Cortex of kidney (tissue), 1 donor: ENCODE measurements at places on chromosomes 5 and 9.

DNA sequence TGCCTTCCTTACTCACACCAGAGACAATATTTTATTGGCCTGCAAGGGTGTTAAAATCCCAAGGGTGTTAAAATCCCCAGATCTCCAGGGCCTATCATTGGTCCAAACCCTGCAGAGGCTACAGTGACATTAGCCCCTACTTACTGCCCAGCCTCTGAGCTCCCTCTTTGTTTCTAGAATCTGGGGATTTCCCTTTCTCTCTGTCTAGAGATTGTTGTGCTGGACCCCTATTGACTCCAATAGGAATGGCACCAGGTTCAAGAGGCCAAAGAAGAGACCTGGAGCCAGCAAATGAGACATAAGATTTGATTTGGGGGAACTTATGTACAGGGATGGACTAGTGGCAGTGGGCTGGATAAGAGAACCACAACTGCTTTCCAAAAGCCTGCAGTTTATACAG lies 53.3 kb upstream of the ZBED3 start:
- no peak for DNase-seq

DNA sequence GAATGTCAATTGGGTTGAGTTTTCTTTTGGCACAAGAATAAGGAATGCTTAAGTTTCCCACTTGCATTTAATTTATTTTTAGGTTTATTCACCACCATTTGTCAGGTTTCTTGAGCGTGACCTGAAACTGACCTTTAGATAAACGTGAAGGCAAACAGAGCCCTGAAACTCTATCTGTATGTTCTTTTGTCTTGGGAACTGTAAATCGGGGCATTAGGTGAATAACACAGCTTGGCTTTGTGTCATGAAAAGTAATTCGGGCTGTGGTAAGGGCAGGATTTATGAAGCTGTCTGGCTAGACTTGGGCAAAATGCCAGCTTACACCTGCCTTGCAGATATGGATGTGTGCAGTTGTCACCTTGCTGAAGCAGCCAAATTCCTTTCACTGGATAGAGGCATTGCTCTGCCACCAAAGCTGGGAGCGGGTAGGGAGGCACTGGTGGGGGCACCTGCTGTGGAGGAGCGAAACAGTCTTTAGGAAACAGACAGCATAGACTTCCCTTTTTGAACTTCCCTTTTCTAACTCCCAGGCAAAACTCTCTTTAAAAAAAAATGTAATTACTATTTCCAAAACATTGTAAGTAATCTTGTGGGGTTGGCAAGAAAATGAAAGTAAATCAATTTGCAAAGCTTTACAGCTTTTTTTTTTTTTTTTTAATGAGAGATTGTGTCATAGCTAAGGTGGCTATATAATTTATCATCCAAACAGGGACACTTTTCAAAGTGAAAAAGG lies 545.2 kb downstream of the CSNK1G3 start:
- DNase-seq: no peak

GRCh38 chr9:80509358-80509757 lies 937.6 kb downstream of the TLE4 start:
- no peak for DNase-seq

DNA sequence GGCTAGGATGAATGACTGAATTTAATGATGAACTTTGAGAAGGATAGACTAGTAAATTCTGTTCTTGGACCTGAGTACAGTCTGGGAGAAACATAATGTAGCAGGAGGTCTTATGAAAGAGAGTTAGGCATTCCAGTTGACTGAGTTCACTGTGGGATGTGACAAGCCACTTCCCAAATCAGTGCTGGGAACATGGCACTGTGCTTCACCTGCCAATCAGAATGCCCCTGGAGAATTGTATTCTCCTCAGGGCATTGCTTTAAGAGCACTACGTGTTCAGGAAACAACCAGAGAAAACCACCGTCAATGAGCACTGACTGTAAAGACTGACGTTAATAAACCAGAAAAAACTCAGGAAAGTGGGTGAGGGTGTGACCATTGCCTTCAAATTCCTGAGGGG lies 1.2 kb downstream of the CCDC107 start:
- DNase-seq: no peak

- DNase-seq: no peak
Observed at GRCh38 chr5:174612686-174613085, 111.7 kb upstream of the MSX2 start.

DNA sequence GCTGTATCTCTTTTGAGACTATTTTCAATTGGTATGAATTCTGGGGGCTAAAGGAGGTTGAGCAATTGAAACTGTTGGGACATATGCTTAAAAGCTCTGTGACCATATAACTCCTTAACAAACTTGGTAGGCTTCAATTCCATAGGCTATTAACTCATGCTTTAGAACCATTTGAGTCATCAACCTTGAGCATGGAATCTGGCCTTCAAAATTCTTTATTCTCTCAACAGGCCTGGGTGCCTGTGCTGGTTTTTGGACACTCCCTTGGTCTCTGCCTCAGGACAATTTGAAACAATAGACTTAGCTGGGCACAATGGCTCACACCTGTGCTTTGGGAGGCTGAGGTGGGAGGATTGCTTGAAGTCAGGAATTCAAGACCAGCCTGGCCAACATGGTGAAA lies 61.4 kb upstream of the EPB41L4A start:
- no peak for DNase-seq

- no peak for DNase-seq
Observed at GRCh38 chr9:78574354-78575045, 277.6 kb downstream of the PSAT1 start.

DNA sequence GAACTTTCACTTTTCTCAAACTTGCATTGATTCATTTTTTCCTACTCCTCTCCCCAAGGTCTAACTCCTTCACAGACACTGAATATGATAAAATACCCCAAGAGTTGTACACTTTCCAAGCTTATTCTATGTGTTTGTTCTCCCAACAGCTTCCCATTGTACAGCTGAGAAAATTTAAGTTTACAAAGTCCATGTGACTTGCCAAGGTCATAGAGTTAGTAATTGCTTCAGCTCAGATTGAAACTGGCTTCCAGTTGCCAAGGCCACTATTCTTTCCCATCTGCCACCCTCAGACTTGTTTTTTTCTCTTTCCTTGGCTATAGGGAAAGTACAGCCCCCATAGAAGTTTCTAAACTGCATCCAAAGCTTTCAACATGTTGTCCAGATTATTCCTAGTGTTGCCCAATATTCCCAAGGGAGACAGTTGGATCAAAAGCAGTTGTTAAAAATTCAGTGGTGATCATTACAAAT lies 34.8 kb downstream of the TNFSF8 start:
- no peak for DNase-seq

GRCh38 chr9:3361116-3361515 lies 164.7 kb downstream of the RFX3 start:
- no peak for DNase-seq

DNA sequence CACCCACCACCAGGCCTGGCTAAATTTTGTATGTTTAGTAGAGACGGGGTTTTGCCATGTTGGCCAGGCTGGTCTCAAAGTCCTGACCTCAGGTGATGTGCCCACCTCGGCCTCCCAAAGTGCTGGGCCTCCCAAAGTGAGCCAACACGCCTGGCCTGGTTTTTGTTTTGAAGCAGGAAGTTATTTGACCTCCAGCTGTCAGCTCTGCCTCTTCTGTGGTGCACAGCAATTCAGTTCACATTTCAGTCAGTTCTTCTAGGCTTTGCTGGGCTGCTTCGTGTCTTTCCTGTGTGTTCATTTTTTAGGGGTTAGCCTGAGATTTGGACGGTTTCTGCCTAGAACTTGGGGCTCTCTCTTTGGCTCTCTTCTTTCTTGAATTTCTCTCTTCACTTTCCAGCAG lies 8.9 kb downstream of the LCN1 start:
- DNase-seq: no peak

DNA sequence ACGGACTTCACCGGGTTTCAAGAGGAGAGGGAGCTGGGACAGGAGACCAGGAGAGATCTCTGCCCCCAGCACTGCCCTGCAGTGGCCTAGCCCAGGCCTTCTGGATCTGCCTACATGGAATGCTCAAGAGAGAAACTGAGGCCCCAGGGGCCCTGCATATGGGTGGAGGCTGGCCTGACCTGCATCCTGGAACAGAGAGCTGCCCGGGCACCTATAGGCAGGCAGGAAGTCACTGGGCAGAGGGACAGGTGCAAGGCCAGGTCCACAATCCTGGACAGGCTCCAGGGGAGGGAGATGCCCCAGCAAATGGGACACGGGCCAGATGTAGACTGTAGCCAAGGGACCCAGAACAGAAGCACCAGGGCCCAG lies 98.5 kb upstream of the RUFY1 start:
- DNase-seq: no peak

- no peak for DNase-seq
Observed at GRCh38 chr9:133974631-133975341, 17.3 kb downstream of the VAV2 start.

DNA sequence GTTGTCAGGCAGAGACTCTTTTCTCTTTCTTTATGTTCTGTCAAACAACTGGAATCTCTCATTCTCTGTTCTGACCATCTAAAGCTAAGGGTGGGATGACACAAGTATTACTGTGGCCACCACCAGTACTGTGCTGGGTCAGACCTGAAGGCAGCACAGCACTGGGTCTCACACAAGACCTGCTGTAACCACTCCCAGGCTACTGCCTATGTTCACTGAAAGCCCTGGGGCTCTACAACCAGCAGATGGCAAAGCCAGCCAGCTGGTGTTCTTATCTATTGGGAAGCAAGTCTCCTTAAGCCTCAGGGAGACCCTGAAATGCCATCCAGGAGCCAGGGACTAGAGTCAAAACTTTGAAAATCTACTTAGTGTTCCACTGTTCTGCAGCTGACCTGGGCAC lies 189.5 kb downstream of the SLCO4C1 start:
- DNase-seq: no peak

DNA sequence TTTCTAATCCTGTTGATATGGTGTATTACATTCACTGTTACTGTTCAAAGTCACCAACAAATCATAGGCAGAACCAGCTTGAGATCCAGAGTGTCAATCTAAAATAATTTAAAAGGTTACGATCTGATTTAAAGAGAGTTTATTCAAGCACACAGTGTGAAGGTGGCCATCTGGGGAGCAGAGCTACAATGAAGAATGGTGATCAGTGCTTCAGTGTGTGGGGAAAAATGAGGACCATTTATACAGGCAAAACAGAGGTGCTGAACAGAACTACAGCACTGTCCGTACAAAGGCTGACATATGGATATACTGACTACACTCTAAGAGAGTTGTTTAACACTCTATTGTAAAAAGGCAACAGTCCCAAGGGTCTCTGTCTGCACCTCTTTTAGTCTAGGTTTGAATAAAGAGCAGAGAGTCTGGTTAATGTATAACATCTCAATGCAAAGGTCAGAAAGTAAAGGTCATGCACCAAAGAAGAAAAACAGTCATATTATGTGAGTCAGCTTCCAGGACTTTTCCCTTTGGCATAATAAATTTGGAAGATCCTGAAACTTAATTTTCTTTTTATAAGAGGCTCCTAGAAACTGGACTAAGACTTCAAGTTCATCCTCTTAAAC lies 29.7 kb upstream of the TDRD7 start:
- DNase-seq: no peak

- DNase-seq: no peak
Observed at GRCh38 chr5:118862596-118862995, 125.8 kb downstream of the DTWD2 start.

GRCh38 chr9:99873531-99873930 lies 32.9 kb upstream of the STX17 start:
- no peak for DNase-seq

GRCh38 chr5:4197151-4197550 lies 601.5 kb downstream of the IRX1 start:
- DNase-seq: no peak

DNA sequence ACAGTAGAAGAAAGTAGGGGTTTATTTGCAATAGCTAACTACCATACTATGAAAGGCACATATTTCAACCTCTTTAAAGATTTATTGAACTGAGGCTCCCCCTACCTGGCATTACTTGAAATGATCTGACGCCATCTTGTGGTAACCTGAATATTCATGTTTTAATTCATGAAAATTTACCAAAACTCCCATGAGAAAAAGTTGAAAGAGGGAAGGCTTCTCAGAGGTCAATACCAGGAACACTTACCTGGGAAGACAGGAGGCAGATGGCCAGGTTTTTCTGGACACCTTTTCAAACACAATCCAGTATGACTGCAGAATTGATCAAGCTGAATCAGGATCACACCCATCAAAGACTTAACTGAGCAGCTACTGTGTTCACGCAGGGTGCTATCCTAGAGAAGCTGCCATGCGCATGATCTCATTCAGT lies 9.4 kb downstream of the PRELID2 start:
- no peak for DNase-seq

- no peak for DNase-seq
Observed at GRCh38 chr5:36694351-36694750, 87.9 kb downstream of the SLC1A3 start.

- no peak for DNase-seq
Observed at GRCh38 chr9:613771-614347, 227.6 kb upstream of the DMRT1 start.

GRCh38 chr9:93390953-93391515 lies 60.5 kb upstream of the FAM120A start:
- DNase-seq: no peak

- no peak for DNase-seq
Observed at GRCh38 chr5:77082280-77082679, 4.8 kb downstream of the ZBED3 start.

DNA sequence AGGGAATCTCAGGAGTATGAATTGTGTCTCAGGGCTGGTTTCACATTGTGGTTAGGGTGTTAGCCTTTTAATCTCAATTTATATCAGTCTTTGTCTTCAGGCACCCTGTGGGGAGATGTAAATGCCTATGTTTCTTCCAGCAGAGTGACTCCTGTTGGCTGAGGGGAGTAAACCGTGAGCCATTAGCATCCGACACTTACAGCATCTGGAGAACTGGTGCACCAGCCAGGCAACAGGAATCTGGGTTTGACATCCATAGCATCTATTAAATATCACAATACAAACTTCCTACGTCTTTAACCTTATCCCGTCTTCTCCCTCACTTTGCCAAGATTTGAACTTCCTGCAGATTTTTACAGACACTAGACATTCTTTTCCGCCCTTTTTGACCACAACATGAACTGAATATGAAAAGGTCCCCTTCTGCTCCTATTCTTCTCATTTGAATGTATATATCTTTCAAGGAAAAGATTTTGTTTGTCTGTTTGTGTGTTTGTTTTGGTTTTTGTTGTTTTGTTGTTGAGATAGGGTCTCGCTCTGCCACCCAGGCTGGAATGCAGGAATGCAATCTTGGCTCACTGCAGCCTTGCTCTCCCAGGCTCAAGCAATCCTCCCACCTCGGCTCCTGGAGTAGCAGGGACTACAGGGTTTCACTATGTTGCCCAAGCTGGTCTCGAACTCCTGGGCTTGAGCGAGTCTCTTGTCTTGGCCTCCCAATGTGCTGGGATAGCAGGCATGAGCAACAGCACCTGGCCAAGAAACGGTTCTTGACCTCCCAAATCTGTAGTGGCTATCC lies 626.2 kb downstream of the TLR4 start:
- DNase-seq: no peak
